ENCODE measurements at places on chromosomes 7 and 10. TPM values are rescaled to one million over a fixed set of nuclear protein-coding genes. Genes with fewer than 3 reads are reported as not detected.

DNA sequence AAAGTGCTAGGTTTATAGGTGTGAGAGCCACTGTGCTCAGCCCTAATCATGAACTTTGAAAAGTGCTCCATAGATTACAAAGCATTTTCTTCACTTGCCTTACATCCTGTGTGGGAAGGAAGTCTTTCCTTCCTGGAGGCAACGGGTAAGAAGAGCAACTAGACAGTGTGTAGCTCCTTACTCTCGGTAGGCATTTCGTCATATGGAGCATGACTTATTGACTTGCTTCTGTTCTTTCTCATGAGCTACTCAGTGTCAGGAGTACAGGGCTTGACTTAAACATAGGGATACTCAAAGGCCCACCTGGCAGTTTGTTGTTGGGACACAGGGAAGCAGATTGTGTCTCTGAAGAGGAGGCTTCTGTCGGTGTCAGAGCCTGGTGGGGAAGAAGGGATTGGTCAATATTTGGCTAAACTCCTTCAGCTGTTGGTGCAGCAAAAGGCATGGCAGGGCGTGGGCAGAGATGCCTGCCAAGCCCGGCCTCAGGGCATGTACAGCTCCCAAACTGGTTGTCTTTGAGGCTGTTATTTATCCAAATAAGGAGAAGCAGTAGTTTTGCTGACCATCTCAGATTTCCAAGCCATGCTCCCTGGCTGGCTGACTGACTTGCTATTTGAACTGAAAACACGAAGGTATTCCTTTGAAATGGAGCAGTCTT, 248.9 kb downstream of the KIAA1217 start:
- DNase-seq: peak; percentile 44

DNA sequence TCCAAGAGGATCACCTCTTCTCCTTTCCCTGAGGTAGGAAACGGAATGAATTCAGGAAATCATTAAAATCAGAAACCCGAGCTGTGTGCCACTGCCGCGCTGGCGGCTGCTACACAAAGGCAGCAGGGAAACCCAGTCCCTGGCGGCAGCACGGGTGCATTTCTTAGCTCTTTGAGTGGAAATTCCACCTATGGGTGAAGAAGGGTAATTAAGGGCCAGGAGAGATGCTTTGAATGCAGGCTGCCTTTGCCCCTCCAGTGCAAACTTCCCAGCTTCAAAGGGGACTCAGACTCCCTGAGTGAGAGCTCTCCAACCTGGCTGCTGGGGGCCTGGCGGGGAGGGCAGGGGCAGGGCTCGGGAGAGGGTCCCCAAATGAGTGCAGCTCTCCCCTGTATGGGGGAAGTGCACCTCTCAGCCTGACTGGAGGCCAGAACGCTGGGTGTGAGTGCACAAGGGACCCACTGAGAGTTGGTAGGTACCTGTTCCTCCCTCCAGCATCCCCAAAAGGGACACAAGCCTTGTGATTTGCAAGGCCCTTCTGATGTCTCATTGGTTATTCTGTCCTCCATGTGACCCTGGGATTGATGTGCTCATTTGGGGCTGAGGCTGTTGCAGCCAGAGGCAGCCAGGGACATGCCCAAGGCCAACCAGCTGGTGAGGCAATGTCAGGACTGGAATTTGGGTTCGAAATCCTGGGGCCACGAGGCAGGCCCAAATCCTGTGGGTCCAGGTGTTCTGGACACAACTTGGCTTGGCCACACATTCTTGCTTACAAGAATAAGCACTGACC, 16.3 kb upstream of the ZMIZ1 start:
- DNase-seq: no peak

DNA sequence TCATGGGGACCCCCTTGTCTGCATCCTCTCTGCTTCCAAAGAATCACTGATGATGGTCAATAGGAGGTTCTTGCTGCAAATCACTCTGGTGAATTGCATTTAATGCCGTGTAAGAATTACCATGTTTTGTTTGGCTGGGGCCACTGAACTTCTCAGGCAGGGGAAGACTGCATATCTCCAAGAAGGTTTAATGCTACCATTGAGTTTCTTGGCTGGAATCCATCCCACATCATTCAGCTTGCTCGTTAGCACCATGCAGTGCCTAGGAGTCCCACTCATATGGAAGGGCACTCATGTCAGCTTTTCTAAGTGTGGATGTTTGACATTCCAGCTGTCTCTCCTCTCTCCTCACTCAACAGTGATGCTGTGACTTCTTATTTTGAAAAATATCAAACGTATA, 50.2 kb upstream of the BAMBI start:
- DNase-seq: no peak

- DNase-seq: no peak
These were observed 57.5 kb downstream of the CAMK2B start for GRCh38 chr7:44267719-44268421.

DNA sequence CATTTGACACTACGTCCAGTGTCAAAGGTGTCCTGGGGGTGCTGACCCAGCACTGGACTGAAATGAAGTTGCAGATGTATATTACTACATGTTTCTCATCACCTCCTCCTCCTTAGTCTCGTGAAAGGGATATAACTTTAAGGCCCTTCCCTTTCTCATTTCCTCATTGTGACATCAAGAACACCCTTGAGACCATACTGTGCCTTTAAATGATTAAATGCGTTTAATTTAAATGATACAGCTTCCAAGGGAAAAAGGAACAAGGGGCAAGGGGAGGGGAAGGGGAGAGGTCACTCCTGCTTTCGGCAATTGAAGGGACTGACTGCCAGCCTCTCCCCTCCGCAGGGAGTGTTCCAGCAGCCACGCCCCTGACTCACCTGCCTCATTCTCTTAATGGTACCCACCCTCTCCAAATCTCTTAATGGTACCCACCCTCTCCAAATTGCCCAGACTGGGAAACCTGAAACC, 80.5 kb upstream of the KMT2E start:
- DNase-seq: peak; percentile 63

GRCh38 chr10:78182841-78183240, 149.2 kb downstream of the RPS24 start:
- no peak for DNase-seq

GRCh38 chr10:54026340-54026739, 774.7 kb downstream of the PCDH15 start:
- DNase-seq: no peak

DNA sequence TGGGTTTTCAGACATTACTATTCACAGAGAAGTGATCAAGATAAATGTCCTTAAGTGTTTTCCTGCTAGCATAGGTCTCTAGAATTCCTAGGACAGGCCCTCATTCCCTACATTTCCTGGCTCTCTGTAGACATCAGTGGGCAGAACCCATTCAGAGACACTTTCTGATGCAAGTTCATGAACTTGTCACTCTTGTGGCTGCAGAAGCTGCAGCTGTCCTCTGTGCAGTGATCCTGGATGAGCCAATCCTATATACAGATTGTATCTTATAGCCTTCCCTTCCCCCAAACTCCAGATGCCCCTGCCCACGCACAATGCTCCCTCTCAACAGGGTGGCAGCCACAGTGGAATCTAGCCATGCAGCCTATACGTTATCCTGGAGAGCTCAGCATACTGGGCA, 12.6 kb upstream of the GRB10 start:
- DNase-seq: no peak

The PTN gene
- 98.3 TPM for polyA plus RNA-seq

The GPR15LG gene
- 1.4 TPM for polyA plus RNA-seq

The POLR2J2 gene
- 4.4 TPM for polyA plus RNA-seq

Measured in large intestine (tissue), 12 donors.